Activated CD4-positive, alpha-beta memory T cell treated with anti-CD3 and anti-CD28 coated beads for 36 hours (primary cell): ENCODE measurements at places on chromosomes 7 and 10. TPM values are rescaled to one million over a fixed set of nuclear protein-coding genes. Genes with fewer than 3 reads are reported as not detected.

FAM171A1 gene
- total RNA-seq: 3.3 TPM

DNA sequence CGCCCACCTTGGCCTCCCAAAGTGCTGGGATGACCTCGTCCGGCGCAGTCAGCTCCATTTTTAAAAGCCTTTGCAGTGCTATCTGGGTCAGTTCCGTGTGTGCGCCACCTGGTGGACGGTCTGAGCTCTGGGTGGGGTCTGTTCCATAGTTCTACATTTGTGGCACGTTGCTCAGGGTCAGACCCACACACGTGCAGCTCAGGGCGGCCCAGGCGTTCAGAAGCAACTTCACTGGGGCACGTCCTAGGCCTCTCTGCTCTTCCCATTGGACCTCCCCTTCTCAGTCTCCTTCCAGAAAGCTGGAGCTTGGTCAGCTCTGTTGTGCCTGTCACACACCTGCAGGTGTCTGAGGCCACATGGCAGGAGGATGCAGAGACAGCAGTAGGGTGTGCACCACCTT lies 137.9 kb downstream of the DNAJB6 start:
- DNase-seq: peak; percentile 45

DNA sequence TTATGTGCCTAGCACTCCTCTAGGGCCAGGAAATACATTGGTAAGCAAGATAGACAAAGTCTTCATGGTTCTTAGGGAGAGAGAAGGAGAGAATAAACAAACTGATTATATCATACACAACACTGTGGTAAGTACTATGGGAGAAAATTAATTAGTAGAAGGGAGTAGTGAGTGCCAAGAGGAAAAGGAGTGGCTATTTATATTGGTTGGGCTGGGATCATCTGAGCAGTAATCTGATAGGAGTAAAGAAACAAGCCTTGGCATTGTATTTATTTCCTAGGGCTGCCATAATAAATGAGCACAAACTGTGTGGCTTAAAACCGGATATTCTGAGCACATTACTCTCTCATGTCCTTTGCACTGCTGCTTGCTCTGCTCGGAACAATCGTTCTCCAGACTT lies 158.1 kb upstream of the PHF14 start:
- no peak for DNase-seq

- no peak for DNase-seq
These were observed 28.2 kb downstream of the AP5Z1 start for GRCh38 chr7:4803397-4804241.

DNA sequence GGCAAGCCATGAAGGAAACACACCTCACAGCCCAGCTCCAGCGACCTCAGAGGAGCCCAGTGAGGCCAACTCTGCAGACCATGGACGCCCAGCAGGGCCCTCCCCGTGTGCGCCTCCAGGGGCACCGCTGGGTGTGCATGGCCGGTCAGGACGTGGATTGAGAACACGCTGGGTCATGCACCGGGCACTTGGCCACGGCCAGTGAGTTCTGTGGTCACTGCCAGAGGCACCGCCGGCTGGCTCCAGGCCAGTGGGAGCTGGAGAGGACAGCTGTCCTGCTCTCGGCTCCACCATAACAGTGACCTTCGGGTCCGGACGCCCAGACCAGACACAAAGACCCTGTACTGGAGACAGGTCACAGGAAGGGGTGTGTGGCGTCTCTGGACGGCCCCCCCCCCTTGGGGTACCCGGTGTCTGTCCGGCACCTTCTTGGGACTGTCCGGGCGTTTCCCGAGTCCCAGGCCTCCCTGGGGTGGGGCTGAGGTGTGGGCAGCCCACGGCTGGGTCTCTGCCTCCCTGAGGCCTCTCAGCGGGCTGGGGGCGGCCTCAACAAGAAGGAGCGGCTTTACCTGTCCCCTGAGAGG lies 50.4 kb upstream of the NKX6-2 start:
- DNase-seq: no peak

GRCh38 chr10:17725703-17726102 lies 26.3 kb upstream of the TMEM236 start:
- DNase-seq: no peak

- no peak for DNase-seq
These were observed 65.7 kb downstream of the SND1 start for GRCh38 chr7:127717502-127718339.
